RWPE2 (cell line): ENCODE measurements at places on chromosomes 2 and 18.

DNA sequence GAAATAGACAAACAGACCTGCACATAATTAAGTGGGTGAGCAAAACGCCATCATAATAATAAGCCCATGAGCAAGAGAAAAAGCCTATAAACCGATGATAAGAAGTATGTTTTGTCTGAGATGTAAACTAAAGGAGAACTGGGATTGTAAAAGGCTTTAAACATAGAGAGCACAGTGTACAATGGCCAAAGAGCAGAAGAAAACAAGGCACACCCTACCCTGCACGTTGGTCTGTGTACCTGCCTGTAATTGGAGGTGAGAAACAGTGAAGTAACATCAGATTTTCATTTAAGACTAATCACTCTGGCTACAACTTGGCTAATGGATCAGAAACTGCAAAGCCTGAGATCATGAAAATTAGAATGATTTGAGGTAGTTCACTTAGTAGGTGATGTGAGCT is 1094.7 kb upstream of the GYPC start:
- no peaks in the 10 kb centered on the region for H3K36me3 ChIP-seq
- H3K4me3 ChIP-seq = no peak overlapping the region

DNA sequence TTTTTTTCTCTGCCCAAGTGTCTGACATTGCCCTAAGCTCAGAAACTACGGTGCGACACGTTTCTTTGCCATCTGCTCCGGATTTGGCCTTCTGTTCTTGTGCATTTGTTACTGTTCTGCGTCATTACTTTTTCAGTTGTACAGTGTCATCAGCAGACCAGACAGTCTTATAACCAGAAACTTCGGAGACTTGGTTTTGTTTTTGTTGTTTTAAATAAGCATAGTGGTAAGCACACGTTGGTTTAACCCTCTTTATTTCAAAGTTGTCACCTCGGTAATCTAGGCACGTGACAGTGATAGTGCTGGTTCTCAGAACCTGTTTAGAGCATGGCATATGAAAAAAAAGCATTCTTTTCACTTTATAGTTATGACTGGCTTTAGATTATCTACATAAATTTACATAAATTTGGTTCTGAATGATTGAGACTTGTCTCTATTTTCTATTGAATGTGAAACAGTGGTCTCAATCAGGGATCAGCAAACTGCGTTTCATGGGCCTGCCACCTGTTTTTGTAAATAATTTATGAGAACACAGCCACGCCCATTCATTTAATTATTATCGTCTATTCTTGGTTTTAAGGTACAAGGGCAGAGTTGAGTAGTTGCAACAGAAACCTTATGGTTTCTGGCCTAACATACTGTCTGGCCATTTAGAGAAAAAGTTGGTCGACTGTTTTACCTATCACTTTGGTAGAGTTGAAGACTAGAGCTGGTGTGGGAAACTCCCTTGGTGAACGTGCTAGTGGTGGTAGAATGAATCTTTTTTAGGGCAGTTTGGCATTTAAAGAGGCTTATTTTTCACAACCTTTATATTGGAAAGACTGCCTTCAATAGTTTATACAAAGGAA is 106.5 kb downstream of the ZNF532 start:
- DNase-seq = no peak
- H3K4me1 ChIP-seq = no peaks in the 10 kb centered on the region
- H3K36me3 ChIP-seq = no peaks in the 10 kb centered on the region; the same call in 1 of the 2 replicates
- H3K27ac ChIP-seq = no peak overlapping the region
- no peak overlapping the region for H3K4me3 ChIP-seq

- H3K27me3 ChIP-seq = no peaks in the 10 kb centered on the region
- peak; percentile 60 for DNase-seq
- peaks cover 6% of the 10 kb centered on the region for H3K4me1 ChIP-seq
- no peak overlapping the region for H3K27ac ChIP-seq
Measured at GRCh38 chr2:180125245-180125962, 118.3 kb upstream of the CWC22 start.

GRCh38 chr2:28129955-28130695 is 239.6 kb downstream of the BABAM2 start:
- DNase-seq = no peak
- H3K36me3 ChIP-seq = no peaks in the 10 kb centered on the region
- no peak overlapping the region for H3K27ac ChIP-seq
- H3K4me3 ChIP-seq = no peak overlapping the region
- H3K4me1 ChIP-seq = peaks cover 15% of the 10 kb centered on the region

- H3K27ac ChIP-seq = no peak overlapping the region
- DNase-seq = no peak
- H3K4me3 ChIP-seq = no peak overlapping the region
- H3K4me1 ChIP-seq = no peaks in the 10 kb centered on the region
- no peaks in the 10 kb centered on the region for H3K36me3 ChIP-seq
Measured at GRCh38 chr2:146461068-146461467, 1383.8 kb upstream of the ACVR2A start.

DNA sequence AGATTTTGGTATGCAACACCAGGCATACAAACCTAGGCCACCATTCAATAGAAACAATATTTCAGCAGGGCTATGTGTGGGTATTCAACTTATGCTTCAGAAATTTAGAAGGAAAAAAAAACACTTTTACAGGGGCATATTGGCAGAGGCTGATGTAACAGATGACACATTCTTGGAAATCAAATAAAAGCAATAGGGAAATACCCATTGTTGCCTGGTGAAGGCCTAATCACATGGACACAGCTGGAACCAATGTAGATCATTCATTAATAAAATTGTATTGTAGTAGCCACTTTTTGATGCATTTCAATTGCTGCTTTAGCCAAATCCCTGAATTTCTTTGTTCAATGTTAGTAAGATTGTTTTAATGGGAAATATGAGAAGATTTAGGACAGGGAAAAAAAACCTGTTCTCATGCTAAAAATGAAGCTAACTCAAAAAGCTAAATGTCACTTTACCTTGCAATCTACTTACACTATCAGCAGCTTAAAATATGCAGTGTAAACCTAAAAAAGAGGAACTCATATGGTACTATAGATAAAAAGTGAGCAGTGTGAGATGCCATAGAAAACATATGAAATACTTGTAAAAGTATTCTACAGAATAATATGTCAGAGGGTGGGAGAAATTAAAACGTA is 289.4 kb downstream of the ZEB2 start:
- no peaks in the 10 kb centered on the region for H3K27me3 ChIP-seq
- no peaks in the 10 kb centered on the region for H3K36me3 ChIP-seq
- DNase-seq = no peak
- no peak overlapping the region for H3K27ac ChIP-seq
- H3K4me1 ChIP-seq = peaks cover 12% of the 10 kb centered on the region
- no peak overlapping the region for H3K4me3 ChIP-seq

DNA sequence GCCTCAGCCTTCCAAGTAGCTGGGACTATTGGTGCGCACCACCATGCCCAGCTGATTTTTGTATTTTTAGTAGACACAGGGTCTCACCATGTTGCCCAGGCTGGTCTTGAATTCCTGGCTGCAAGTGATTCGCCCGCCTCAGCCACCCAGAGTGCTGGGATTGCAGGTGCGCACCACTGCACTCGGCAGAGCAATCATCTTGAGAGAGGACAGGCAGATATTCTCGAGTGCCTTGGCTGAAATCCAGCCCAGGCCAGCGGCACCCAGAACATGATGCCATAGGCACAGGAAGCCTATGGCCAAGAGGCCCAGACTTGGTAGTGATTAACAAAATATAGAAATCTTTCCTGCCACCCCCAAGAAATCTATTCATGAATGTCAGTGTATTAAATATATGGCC is 58.0 kb upstream of the PEX13 start:
- H3K27ac ChIP-seq = peak overlapping the region; percentile 94
- no peaks in the 10 kb centered on the region for H3K27me3 ChIP-seq
- H3K36me3 ChIP-seq = no peaks in the 10 kb centered on the region
- no peak overlapping the region for H3K4me3 ChIP-seq
- no peak for DNase-seq
- H3K4me1 ChIP-seq = peaks cover 46% of the 10 kb centered on the region

DNA sequence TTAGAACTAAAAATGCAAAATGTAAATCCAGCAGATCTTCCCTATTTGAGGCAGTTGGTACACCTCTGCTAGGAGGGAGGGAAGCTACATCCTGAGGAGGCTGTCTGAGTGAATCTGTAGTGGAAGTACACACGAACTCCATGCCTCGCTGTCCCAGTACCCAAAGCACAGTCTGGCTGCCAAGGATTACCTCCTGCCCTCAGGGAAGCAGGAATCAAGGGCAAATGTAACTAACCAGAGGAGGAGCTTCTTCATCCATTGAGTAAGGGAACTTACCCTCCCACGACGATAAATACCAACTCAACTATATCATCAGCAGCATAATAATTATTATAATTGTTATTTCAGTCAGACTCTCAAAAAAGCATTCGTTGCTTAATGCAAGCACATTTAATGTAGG is 2.1 kb downstream of the DHRS9 start:
- H3K27ac ChIP-seq = no peak overlapping the region
- no peak overlapping the region for H3K4me3 ChIP-seq
- no peak for DNase-seq
- no peaks in the 10 kb centered on the region for H3K27me3 ChIP-seq

DNA sequence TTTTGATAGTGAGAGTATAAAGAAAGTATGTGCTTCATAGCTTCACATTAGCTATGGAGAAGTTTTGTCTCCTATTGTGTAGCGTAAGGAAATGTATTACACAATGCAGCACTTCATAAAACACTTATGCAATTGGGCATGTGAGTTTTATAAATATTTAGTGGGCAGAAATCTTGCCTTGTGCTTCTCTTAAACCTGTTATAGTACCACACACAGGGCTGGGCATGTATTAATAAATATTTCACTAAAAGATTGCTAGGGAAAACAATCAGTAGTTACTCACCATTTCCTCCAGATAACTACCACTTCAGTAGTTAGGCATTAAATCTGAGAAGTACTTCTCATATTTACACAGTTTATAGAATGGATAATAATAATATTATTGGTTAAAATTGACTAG is 1080.8 kb upstream of the PIK3C3 start:
- H3K27ac ChIP-seq = peak overlapping the region; percentile 94
- no peaks in the 10 kb centered on the region for H3K27me3 ChIP-seq
- H3K4me1 ChIP-seq = peaks cover 52% of the 10 kb centered on the region

DNA sequence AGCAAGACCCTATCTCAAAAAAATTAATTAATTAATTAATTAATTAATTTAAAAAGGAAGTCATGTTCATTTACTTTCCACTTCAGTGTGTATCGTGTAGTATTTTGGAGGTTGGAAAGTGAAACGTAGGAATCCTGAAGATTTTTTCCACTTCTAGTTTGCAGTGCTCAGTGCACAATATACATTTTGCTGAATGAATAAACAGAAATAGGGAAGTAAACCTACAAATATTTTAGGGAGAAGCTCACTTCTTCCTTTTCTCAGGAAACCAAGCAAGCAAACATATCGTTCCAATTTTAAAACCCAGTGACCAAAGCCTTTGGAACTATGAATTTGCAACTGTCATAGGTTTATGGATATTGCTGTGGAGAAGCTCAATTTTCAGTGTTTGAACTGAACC is 27.8 kb downstream of the SLC14A1 start:
- no peak for DNase-seq
- H3K4me1 ChIP-seq = peaks cover 7% of the 10 kb centered on the region
- no peaks in the 10 kb centered on the region for H3K36me3 ChIP-seq
- no peak overlapping the region for H3K4me3 ChIP-seq
- H3K27ac ChIP-seq = no peak overlapping the region

DNA sequence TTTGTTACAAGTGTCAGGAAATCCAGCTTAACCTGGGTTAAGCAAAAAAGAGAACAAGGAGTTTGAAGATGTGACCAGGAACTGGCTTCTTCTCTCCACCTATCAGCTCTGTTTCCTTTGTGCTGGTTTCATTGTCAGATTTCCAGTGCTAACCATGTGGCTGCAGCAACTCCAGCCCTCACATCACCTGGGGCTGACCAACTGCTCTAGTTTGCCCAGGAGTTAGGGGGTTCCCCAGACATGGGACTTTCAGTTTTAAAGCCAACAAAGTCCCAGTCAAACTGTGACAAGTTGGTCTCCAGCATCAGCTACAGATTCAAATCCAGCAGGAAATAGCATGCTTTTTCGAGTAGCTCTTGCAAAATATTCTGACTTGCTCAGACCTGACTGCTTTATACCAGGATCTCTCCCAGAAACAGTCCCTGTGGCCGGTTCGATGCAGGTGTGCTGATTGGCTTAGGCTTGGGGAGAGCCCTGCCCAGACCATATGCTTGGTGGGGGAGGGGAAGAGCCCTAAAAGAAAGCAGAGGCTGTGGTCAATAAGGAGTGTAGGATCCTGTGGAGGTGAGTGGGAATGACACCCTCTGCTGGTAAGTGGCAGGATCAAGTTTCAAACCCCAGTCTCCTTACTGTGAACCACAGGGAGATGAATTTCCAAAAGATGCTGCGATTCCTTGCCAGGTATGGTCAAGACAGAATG is 49.5 kb downstream of the KCNE4 start:
- no peak overlapping the region for H3K4me3 ChIP-seq
- no peaks in the 10 kb centered on the region for H3K4me1 ChIP-seq
- no peaks in the 10 kb centered on the region for H3K27me3 ChIP-seq
- peak; percentile 67 for DNase-seq
